Naive B cell (primary cell): ENCODE measurements at places on chromosomes 7 and 10.

- DNase-seq = no peak
These were observed 1.5 kb upstream of the TRAPPC14 start for GRCh38 chr7:100160067-100160466.

- peak; percentile 16 for DNase-seq
These were observed at the start of gene C1QL3 for GRCh38 chr10:16521311-16522016. Gene C1QL3, minus strand, starts transcription at chr10:16521879. Its CDS starts 814 bp downstream, at chr10:16521065.

- no peak for DNase-seq
These were observed 76.0 kb upstream of the CTTNBP2 start for GRCh38 chr7:117949232-117949631.

GRCh38 chr7:116955801-116956476, 2.6 kb downstream of the ST7 start:
- DNase-seq = no peak

GRCh38 chr7:87530126-87530525, 54.6 kb upstream of the ABCB4 start:
- DNase-seq = no peak

GRCh38 chr10:129335942-129336341, 131.1 kb upstream of the MGMT start:
- DNase-seq = no peak

- no peak for DNase-seq
These were observed 24.9 kb upstream of the UTF1 start for GRCh38 chr10:133205146-133205545.
